ENCODE measurements at places on chromosomes 2 and 18. TPM values are rescaled to one million over a fixed set of nuclear protein-coding genes. Genes with fewer than 3 reads are reported as not detected.

- peak; percentile 32 for DNase-seq
Measured at GRCh38 chr2:212032536-212033219, 505.9 kb downstream of the ERBB4 start.

DNA sequence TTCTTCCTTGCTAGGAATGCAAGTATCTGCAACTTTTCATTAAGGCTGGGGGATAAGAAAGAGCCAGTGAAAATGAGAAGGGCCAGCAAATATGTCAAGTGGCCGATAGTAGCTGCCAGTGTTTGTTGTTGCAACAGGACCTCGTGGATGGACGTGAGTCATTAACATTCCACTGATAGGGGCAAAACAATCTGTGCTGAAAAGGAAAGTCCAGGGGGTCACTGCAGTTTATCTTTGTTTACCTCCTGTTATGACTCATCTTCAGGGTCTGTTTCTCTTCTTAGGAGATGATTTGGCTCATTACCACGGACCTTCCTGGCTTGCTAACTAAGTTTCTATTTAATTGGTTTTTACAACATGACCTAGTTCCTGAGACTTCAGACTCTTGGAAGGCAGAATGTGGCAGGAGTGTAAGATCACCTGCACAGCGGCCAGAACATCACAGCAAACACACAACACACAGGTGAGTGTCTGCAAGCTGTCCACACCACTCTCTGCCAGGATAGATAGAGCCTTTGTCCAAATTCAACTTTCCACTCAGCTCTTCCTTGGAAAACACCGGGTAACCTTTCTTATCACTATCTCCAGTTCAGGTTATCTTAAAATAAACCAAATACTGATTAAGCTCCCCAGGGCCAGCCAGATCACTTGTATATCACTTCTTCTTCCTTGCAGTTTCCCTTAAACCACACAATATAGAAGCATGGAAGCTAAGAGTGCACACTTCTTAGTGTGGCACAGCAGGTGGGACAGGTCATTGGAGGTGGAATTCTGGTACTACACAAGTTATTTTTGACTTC, 157.5 kb upstream of the LMAN1 start:
- DNase-seq, result peak; percentile 57

DNA sequence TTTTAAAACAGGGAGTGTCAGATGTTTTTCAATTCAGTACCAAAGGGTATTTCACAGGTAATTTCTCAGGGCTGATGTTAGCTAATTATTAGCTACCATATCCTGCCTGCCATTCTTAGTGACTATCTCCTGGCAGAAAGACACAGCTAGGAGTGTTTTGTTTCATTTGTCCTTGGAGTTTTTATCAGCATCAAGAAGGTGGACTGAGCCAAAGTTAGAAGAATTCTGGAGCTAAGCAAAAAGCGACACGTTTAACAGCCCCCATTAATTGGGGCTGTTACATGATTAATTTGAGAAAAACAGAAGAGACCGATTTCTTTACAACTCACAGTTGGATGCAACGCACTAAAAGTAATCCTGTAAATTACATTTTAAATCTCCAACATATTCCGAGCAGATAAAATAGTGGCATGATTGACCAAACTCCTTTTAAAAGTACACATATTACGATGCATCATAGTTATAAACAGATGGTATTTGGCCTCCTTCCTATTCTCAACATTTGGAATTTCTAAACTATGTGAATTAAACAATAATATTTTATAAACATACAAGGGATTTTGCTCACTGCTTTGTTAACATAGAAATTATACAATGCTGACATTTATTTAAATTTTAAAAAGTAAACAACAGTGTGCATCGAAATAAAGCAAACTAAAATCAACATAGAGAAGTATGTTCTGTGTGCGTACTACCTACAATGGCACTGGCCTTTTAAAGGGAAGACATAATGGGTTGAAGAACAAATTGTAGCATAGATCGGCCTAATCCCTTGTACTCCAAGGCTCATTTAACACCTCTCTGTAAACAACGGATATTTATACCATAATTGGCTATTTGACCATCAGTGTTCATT, 585.1 kb downstream of the ZEB2 start:
- no peak for DNase-seq

- DNase-seq, result no peak
Measured at GRCh38 chr18:59484131-59484530, 125.1 kb upstream of the LMAN1 start.

DNA sequence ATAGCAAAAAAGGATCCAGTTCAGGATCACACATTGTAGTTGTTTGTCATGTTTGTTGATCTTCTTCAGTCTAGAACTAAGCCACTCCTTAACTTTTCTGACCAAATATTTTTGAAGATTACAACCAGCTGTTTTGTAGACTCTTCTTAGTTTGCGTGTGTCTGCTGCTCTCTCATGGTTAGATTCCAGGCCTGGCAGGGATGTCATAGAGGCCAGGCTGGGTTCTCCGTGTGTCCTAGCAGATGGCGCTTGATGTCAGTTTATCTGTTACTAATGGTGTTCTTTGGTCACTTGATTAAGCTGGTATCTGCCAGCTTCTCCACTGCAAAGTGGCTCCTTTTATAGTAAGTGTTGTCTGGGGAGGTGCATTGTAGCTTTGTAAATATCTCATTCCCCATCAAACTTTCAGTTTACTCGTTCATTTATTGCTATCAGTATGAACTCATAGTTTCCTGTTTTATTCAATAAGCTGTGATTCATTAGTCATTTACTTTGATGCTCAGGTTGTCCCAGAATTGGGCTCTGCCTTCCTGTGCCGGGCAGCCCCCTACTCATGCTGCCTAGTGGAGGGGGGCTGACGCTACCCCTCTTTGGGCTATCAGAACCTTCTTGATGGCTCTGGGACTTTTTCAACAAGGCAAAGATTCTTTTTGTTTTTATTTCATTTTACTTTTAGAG, 42.1 kb downstream of the GRHL1 start:
- DNase-seq, result no peak

DNA sequence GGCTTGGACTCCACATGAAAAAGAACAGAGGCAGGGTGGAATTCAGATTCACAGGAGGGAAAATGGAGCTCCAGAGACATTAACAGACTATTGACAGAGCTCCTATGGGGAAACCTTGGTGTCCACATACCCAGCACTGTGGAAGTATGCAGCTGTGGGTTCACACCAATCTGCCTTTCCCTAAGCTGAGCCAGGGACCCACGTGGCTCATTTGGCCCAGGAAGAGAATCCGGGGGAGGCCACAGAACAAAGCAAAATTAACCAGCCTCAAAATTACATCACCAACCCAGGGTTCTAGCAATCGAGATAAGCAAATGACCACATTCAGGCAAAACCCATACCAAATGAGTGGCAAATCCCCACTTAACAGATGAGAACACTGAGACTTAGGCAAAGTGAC, 105.8 kb upstream of the TWIST2 start:
- no peak for DNase-seq

- DNase-seq, result peak; percentile 97
Measured at GRCh38 chr2:26696351-26696816, 3.9 kb downstream of the KCNK3 start.

- DNase-seq, result no peak
Measured at GRCh38 chr2:192060161-192060560, 134.6 kb downstream of the TMEFF2 start.

- peak; percentile 35 for DNase-seq
Measured at GRCh38 chr2:214604861-214605260, 194.0 kb downstream of the VWC2L start.

GRCh38 chr2:166891727-166892126, 3.4 kb downstream of the XIRP2 start:
- DNase-seq, result no peak

- DNase-seq, result peak; percentile 76
Measured at GRCh38 chr18:8611916-8612576, 2.8 kb downstream of the RAB12 start.

GRCh38 chr18:37435996-37436395, 129.6 kb downstream of the CELF4 start:
- no peak for DNase-seq

GRCh38 chr2:8966123-8966908, 37.2 kb downstream of the MBOAT2 start:
- no peak for DNase-seq

DNA sequence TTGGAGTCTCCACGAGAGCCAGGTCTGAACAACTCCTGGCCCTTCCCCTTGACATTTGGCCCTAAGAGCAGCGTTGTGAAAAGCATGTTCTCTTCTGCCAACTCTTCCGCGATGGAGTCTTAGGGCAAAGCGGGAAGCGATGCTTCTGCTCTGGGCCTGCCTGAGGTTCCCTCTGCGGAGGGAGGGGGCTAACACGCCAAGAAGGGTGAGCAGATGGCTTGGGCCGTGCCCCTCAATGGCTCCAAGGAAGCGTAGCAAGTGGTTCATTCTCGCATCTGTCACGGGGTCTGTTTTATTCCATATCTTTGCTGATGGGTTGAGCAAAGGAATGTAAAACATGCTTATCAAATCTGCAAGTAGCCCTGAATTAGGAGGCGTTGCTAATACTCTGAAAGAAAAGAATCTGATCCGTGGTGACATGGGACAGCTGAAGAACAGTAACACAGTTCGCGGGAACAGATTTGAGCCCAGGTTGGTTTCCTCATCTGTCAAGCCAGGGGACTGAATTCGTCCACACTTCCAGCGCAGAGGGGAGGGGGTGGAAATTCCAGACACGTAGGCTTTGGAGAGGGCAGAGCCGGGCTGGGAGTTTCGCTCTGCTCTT, 38.0 kb downstream of the DNMT3A start:
- no peak for DNase-seq

GRCh38 chr2:10283106-10284062, 19.3 kb upstream of the HPCAL1 start:
- DNase-seq, result peak; percentile 98

GRCh38 chr2:143300536-143300935, 171.3 kb downstream of the ARHGAP15 start:
- no peak for DNase-seq

DNA sequence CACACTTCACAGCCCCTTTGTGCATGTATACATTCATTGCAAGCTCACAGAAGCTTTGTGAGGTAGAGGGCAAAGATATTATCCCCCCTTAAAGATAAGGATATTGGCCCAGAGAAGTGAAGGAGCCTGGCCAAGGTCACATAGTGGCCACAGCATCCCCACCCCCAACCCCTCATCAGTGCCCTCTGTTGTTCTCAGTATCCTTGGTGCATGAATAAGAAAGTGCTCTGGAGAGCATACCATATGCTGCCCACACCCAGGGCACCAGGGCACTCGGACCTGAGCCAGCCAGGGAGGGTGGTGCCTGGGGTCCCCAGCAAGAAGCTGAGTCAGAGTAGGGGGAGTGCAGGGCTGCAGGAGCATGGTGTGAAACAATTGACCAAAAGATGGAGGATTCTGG, 3.3 kb downstream of the DYSF start:
- no peak for DNase-seq

- no peak for DNase-seq
Measured at GRCh38 chr2:56021136-56021474, 97.5 kb upstream of the EFEMP1 start.

DNA sequence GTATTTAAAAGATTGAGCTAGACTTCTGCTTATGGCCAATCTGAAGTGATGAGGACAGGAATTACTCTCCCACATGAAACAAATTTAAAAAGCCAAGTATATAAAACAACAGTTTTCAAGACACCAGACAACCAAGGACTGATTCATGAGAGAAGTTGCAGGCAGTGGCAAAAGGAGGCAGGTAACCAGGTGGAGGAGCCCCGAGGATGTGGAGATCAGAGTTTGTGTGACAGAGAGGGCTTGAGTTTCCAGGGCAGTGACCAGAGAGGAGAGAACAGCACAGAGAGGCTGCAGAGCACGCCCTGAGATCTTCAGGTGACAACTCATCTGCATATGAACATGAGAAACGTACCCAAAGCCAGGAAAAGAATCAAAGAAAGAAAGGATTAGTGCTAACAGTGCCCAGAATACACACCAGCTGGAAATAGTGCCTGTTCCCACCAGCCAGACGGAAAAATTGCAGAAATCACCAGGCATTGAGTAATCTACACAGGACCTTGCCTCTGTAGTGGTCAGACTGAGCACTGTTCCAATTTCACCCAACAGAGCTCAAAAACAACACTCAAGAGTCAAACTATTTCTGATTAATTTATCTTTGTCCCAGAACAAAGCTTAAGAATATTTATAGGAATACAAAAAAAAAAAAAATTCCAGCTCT, 173.1 kb downstream of the SEPTIN10 start:
- no peak for DNase-seq

The DOK6 gene
- total RNA-seq, result not detected

The EPB41L3 gene
- total RNA-seq, result 39.5 TPM

The MBOAT2 gene
- 30.7 TPM for total RNA-seq

The MC2R gene
- total RNA-seq, result not detected

The ZNF2 gene
- total RNA-seq, result 1.4 TPM

The GDF7 gene
- not detected for total RNA-seq

The POMC gene
- not detected for total RNA-seq

The IAH1 gene
- 46.8 TPM for total RNA-seq

The CXCR4 gene
- 2.1 TPM for total RNA-seq

The FAM237A gene
- not detected for total RNA-seq

The SIGLEC15 gene
- 4.8 TPM for total RNA-seq

The IL1R2 gene
- 6.0 TPM for total RNA-seq

All from PC-3 (cell line).